Stimulated activated CD4-positive, alpha-beta T cell treated with anti-CD3 and anti-CD28 coated beads, Interleukin-4, amount 100 ng/mL, for 1 hour (primary cell): ENCODE measurements at places on chromosomes 16 and 17.

DNA sequence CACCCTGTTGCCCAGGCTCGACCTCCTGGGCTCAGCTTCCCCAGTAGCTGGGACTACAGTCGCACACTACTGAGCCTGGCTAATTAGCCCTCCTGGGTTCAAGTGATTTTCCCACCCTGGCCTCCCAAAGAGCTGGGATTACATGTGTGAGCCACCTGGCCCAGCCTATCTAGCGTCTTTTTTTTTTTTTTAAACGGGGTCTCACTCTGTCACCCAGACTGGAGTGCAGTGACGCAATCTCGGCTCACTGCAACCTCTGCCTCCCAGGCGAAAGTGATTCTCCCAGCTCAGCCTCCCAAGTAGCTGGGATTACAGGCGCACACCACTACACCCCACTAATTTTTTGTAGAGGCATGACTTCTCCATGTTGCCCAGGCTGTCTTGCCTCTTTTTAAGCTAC is 33.3 kb downstream of the GLG1 start:
- DNase-seq = no peak

DNA sequence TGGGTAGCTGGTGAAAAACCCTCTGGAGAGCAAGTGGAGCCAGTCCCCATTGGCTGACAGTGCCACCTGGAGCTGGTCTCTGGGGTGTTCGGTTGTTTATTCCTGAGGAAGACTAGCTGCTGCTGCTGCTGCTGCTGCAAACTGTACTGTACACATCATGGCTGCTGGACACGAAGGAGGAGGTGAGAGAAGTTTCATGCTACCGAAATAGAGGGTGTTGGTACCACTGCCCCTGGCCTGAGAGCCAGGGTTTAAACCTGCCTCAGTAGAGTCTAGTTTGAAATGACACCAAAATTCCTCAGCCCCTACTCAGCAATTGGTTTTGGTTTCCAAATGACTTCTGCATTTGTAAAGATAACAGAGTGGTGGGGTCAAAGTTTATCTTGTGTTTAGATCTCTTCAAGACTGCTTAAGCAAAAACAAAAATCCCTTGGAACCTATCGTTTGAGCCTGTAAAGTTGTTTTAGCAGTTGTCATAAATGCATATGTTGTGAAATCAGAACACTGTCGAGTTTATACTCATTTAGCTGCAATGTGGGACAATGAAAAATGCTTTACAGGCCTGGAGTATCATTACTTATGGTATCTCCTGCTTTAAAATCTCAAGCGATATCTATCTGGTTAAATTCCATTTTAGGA is 40.8 kb downstream of the CYB5B start:
- DNase-seq = no peak

- no peak for DNase-seq
Measured at GRCh38 chr16:55527885-55528284, 19.0 kb downstream of the LPCAT2 start.

GRCh38 chr16:26363581-26363980 is 671.8 kb downstream of the HS3ST4 start:
- DNase-seq = no peak

DNA sequence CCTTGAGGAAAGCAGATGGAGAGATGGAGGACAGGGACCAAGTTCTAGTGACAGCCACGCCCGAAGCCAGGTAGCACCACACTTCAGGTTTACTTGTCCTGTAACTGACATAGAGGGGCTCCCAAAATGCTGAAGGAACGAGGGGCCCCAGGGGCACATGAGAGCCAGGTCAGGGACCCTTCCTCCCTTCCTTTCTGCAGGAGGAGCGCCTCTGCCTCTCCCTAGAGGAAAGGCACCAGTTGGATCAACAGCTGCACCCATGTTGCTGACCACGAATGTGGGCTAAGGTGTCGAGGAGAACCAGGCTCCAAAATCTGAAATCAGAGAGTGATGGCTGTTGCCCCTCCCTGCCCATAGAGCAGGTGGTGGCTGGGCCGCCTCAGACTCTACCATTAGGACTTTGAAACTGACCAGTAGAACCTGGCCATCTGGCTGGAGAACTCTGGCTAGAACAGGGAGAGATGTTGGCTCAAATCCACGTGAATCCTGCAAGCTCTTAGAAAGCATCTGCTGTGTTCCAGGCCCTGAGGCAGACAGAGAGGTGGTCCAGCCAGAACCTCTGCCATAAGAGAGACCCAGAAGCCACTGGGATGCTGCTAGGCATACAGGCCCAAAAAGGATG is 218.8 kb downstream of the KATNIP start:
- DNase-seq = no peak
